HEK293T (cell line): ENCODE measurements at places on chromosomes 3 and 15.

DNA sequence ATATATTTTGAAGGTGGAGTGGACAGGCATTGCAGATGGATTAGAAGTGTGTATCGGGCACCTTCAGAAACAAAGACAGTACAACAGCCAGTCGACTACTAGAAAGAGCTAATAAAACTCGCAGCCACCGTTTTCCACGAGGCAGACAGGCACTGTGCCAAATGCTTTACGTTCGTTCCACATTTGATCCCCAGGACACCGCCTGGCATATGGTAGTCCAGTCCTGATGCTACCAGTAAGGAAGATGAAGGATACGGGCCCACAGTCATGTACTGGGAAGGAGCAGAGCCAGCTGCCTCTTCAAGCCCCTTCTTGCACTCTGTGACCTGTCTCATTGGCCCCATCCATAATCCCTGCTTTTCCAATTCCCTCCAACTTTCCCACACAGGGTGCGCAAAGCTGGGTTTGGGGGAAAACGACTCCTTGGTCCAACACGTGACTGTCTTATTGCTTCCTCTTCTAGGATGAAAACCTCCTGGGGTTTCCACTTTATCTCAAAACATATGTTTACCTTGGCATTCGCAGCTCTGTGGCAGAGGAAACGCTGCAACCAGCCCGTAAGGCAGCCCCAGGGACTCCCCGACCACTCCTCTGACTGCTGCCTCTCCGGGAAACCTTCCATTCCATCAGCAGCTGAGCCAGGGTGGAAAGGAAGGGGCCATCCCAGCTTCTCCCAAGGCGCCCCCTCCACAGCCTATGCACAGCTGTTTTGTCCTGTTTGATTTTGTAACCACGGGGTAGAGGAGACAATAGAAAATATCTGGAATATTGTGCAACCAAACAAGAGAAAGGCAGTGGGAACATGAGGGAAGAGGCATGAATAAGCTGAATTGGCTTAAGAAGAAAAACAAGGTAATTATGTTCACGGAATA is 107.4 kb downstream of the ADAMTS17 start:
- DNase-seq, result no peak

DNA sequence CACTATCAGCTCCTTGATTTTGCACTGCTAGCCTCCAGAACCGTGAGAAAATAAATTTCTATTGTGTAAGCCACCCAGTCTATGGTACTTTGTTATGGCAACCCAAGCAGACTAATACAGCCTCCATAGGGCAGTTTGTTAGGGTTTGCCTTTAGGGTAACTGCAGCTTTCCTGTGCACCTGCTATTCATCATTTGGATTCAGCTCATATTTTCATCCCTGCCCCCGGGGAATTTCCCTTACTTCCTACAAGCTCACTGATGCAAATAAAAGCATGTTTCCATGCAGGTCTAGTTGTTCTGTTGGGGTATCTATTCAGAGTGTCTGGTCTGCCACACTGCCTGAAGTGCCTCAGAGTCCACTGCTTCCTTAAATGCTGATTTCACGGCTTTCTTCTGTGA is 48.6 kb upstream of the ATOSA start:
- no peak for DNase-seq

- DNase-seq, result no peak
Observed at GRCh38 chr3:174949523-174949922, 90.4 kb downstream of the NAALADL2 start.

DNA sequence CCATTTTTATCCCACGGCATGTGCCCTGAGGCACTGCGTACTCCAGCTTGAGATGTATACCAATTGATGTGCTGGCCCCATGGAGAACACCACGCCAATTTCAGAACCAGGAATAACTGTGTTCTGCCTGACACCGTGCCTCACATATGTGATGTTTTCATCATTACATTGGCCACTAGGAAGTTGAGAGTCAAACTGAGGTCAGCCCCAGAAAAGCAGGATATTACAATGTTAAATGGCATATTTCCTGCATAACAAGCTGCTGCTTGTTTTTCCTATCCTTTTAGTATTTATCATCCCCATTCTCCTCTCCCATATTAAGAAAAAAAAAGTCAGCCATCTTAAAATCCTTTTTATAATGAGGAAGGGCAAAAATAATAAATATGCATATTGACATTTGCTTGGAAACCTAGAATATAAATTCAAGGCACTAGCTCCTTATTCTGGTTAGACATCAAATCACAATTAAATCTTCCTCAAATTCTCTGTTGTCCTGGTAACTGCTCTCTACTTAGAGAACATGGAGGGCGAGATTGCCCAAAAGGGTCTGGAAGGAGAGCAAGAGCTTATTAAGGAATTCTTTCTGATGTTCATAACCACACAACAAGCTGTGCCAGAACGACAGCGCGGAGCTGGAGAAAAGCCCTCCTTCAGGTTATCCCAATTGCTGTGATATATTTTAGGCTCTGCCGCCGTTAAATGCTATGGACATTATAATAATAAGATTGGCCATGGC is 112.6 kb downstream of the UACA start:
- DNase-seq, result no peak

DNA sequence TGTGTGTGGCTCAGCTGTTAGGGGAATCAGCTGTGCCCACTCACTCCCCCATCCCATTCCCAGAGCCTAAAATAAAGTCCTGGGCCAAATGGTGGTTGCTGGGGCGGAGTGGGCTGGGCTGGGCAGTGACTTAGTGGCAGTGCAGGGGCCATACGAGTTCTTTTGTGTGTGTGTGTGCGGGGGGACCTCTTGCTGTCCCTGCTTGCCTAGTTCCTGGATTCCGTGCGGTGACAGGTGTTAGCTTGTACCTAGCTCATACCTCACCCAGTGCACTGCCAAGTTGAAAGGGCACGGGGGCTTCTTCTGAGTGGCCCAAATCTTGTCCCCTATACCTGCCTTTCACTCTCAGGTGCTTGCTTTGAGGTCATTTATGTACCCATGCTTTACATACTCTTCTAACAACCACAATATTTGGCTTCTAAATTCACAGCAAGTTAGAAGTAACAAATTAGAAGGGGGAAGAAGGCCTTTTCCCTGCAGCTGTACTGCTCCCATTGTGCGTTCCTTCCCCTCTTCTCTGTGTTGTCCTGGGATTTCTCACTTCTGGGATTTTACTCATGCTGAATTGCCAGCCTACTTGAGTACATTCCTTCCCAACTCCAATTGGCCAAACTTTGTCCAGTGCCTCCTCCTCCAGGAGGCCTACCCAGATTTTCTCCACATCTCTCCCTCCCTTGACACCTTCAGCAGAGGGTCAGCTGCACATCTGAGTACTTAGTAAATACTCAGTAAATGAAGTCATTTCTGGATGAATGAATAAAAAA is 66.3 kb upstream of the POLG start:
- DNase-seq, result no peak

GRCh38 chr3:52359116-52359855 is 43.2 kb downstream of the DNAH1 start:
- DNase-seq, result no peak

DNA sequence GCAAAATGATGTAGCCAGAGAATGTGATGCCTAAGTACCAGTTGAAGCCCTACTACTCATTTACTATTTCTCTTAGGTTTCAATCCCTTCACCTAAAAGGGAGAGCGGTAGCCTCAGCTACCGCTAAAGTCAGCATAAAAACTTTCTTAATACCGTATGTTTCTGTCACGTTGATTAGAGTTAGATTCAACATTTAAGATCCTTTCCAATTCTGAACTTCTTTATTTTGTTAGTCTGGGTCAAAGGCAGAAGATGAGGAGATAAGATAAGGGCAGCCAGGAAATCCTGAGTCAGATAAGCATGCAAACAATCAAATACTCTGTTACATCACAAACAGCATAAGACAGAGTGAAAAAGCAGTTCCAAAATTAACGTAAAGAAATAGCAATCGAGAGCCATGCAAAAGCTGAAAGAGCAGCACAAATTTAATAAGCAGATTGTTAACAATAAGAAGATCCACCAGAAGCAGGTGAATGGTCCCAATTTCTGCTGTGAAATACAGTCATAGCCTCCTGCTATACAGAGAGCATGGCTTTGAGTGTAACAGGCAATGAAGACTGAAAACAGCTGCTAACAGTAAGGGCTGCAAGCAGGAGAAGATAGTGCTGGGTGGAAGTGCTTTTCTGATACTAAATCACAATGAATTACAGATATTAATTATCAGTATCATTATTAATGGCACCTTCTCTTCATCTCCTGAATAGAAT is 3.0 kb downstream of the TMEM207 start:
- DNase-seq, result no peak

DNA sequence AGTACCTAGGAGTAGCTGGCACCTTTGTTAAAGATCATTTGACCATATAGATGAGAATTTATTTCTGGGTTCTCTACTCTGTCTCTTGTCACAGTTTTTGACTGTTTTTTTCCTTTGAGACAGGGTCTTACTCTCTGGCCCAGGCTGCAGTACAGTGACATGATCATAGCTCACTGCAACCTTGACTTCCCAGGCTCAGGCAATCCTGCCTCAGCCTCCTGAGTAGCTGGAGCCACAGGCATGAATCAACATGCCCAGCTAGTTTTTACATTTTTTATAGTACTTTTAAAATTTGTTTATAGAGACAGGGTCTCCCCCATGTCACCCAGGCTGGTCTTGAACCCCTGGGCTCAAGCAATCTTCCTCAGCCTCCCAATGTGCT is 45.0 kb downstream of the BCL2L10 start:
- no peak for DNase-seq

- no peak for DNase-seq
Observed at GRCh38 chr3:79418855-79419621, 348.8 kb downstream of the ROBO1 start.

DNA sequence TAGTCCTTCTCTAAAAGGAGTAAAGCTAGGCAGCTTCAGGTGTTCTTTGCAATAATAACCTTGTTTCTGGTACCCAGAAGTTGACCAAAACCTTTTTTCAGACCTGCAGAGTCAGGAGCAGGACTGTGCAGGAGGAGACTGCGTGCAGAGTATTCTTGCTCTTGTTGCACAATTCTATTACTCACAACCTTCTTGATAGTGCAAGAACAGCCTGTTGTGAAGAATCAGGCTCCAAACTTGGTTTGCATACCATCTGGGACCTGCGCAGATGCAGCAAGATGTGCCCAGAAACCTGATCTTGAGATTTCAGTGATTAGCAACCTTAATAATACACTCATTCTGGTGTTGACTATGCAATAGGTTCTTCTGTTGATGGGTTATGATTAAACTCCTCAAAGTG is 111.9 kb downstream of the ATG7 start:
- DNase-seq, result no peak

GRCh38 chr15:75064846-75065245 is 41.5 kb downstream of the PPCDC start:
- DNase-seq, result no peak

DNA sequence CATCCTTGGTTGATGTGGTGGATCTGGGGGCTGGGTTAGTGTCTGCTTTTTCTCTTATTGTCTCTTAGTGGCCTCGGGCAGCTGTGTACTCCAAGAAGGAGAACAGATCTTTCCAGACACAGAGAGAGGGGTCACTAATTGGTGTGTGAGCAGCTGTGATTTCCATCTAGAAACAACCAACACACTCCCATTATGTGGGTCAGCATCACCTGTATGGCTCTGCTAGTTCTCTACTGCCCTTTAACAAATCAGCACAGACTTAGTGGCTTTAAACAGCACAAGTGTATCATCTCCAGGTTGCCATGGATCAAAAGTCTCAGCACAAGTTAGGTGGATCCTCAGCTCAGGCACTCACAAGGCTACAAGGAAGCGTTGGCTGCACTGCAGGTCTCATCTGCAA is 156.8 kb downstream of the LRTM1 start:
- no peak for DNase-seq

DNA sequence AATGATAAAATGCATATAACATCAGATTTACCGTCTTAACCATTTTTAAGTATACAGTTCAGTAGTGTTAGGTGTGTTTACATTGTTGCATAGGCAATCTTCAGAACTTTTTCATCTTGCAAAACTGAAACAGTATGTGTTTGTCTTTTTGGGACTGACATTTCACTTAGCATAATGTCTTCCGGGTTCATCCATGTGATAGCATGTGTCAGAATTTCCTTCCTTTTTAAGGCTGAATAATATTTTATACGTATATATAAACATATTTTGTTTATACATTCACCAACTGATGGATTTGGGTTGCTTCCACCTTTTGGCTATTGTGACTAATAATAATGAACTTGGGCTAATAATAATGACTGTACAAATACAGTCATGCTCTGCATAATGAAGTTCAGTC is 3.0 kb downstream of the PARP15 start:
- no peak for DNase-seq
